Activated CD8-positive, alpha-beta T cell treated with anti-CD3 and anti-CD28 coated beads, Interleukin-2, amount 10 ng/mL, durations not matched to agents 7 days and 5 days (primary cell): ENCODE measurements at places on chromosomes 11 and 22.

- no peak overlapping the region for H3K4me3 ChIP-seq
- no peak for DNase-seq
- H3K4me1 ChIP-seq: no peaks in the 10 kb centered on the region
- no peak overlapping the region for H3K27ac ChIP-seq
- H3K36me3 ChIP-seq: no peaks in the 10 kb centered on the region
Measured at GRCh38 chr22:49158741-49159564, 668.7 kb downstream of the BRD1 start.

DNA sequence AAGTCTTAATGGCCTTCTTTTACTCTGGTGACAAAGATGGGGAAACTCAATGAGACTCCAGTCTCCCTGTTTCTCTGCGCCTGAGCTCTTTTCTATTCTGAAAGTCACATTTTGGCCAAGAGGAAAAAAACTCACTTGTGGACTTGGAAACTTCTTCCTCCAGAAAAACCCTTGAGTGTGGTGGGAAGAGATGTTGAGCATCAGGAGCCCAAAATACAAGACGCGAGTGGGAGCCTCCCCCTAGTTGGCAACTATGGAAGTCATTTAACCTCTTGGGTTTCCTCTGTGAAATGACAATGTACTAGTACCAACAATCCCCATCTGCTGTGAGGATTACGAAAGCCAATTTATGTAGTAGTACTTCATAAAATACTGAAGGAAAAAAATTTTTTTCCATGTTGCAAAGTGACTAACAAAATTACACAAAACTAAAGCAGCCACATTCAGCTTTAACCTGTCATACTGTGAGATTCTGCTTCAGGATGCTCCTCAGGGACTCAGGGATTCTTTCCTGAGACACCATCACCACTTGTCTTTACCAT is 524 bp upstream of the SLC25A17 start:
- H3K4me3 ChIP-seq: peak overlapping the region; percentile 94
- H3K27me3 ChIP-seq: no peaks in the 10 kb centered on the region
- H3K27ac ChIP-seq: peak overlapping the region; percentile 64

DNA sequence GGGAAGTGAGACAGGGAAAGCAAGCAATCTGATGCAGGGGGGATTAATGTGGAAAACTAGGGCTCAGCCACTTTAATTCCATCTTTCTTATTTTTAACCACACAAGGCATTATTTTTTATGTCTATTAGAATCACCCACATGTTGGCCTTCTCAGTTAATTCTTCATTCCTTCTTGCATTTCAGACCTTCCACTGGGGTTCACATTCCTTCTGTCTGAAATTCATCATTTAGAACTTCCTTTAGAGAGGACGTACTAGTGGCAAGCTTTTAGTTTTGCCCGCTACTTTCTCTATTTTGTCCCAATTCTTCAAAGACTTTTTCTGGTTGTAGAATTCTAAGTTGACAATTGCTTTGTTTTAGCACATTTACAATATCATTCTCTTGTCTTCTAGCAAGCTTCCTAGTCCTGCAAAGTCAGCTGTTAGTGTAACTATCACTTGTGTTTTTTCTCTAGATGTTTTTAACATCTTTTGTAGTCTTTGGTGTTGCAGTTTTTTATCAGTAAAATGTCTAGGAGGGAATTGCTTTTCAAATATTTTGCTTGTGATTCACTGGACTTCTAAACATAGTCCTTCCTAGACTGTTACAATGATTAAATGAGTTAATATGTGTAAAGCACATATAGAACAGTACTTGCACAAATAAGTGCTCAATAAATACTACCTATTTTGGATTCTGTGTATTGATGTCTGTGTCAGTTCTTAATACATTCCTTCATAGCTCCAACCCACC is 5.5 kb upstream of the NNMT start:
- no peaks in the 10 kb centered on the region for H3K36me3 ChIP-seq
- no peak overlapping the region for H3K4me3 ChIP-seq
- H3K27me3 ChIP-seq: peaks cover 22% of the 10 kb centered on the region
- H3K4me1 ChIP-seq: no peaks in the 10 kb centered on the region
- no peak for DNase-seq

- no peak for DNase-seq
- H3K4me3 ChIP-seq: no peak overlapping the region
- H3K27ac ChIP-seq: no peak overlapping the region
- H3K4me1 ChIP-seq: no peaks in the 10 kb centered on the region
Measured at GRCh38 chr11:26011474-26011873, 320.5 kb upstream of the ANO3 start.

GRCh38 chr11:88206751-88207150 is 31.5 kb upstream of the RAB38 start:
- DNase-seq: no peak
- no peaks in the 10 kb centered on the region for H3K27me3 ChIP-seq
- no peak overlapping the region for H3K27ac ChIP-seq
- no peaks in the 10 kb centered on the region for H3K36me3 ChIP-seq
- no peak overlapping the region for H3K4me3 ChIP-seq
